Liver (tissue), 10 donors: ENCODE measurements at places on chromosomes 2 and 18.
A peak's percentile ranks its signal among the peaks of the same experiment; 100 is the strongest.

GRCh38 chr2:167640096-167640495 lies 607.3 kb downstream of the STK39 start:
- no peak for DNase-seq

GRCh38 chr2:75523313-75524275 lies 37.1 kb downstream of the EVA1A start:
- no peak for DNase-seq

DNA sequence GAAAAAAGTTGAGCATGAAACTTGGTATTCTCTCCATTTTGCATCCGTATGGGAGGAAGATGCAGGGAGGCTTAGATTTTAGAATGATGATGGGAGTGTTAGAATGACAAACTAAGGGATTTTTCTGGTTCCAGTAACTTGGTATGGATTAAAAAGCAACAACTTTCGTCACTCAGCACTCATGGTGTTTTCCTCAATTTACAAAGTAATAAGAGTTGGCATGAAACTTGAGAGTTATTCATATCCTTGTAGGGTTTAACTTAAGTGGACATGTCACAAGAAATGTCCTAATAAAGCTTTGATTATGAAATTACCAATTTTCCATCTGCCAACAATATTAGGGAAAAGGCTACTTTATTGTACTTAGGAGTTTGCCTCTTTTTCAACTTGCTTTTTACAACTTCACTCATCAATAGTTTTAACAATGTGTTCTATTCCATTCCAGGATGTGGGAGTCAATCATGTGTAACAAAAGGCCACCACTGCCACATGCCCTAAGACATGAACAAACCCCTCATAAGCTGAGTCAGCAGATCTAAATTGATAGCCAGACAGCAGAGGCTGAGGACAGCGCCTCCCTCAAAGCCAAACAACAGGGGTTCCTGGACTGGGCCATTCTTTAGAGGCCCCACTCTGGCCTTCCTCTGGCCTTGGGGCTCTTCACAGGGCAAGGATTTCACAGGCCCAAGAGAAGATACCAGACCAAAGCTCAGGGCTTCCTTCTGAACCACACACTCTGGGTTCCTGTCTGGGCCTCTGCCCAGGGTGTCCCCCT lies 265.8 kb downstream of the TNS1 start:
- no peak for DNase-seq

GRCh38 chr18:48452861-48453323 lies 43.7 kb upstream of the ZBTB7C start:
- no peak for DNase-seq

GRCh38 chr2:168180914-168181313 lies 66.5 kb downstream of the STK39 start:
- no peak for DNase-seq

DNA sequence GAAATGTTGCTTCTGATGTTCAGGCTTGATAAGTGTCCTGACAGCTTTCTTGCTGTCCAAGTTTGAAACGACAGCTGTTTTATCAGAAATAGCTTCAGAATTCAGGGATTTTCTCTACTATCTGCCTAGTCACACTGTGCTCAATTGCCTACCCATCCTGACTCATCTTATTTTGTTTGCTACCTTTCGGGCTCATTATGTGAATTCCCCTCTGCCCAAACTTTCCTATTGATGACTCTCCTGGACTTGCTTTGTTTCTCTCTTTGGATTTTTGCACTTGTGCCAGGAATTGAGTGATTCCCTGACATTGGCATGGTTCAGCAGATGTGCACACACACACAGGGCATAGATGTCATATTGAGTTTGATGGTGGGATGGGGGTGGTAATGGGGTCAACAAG lies 1052.6 kb upstream of the PIK3C3 start:
- DNase-seq: no peak

DNA sequence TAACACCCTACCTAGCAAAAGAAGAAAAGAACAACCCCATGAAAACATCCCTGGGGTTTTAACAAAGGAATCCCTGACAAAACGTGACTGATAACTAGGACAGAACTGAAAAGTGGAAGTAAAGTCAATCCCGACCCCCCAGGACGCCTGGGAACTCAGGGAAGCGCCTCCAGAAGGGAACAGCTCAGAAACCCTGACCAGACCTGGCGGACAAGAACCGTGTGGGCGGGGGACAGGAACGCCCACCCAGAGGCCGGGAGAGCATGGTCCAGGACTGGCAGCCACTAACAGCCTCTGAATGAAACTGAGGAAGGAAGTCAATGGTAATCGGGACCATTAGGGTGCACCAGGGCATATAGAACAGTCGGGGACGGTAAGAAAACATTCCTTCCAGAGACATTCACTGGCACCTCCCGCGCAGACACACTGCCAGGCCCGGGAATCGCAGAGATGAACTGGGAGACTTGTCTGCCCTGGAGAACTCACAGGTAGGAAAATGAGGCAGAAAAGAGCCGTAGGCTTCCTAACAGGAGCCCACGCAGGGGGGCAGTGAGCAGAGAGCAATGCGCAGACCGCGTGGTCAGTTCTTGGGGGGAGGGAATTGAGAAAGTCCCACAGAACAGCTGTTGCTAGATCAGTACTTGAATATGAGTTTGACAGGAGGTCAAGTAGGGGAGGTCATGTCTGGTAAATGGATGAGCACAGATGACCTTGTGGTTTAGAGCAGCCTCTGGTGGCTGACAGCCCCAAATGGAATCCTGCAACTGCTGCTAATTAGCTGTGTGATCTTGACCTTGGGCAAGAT lies 1.3 kb upstream of the TBC1D8 start:
- DNase-seq: no peak

- no peak for DNase-seq
Measured at GRCh38 chr2:100799686-100800085, 20.3 kb upstream of the NPAS2 start.

DNA sequence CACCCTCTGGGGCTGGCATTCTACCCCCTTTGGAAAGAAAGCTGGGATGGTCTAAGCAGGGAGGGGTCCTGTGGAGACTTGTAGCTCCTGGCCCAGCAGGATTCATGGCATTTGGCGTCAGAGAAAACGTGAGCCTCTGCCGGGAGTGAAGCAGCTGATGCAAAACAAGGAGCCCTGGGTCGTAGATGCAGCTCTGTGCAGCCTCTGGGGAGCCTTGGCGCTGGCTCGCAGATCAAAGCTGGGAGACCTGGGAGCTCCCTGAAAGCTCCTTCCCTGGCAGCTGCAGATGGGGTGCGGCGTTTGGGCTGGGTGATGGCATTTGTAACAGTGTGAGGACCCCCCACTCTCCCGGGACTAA lies 148.3 kb downstream of the KLHL29 start:
- no peak for DNase-seq

GRCh38 chr2:239871481-239872435 lies 153.4 kb downstream of the NDUFA10 start:
- peak; percentile 16 for DNase-seq

DNA sequence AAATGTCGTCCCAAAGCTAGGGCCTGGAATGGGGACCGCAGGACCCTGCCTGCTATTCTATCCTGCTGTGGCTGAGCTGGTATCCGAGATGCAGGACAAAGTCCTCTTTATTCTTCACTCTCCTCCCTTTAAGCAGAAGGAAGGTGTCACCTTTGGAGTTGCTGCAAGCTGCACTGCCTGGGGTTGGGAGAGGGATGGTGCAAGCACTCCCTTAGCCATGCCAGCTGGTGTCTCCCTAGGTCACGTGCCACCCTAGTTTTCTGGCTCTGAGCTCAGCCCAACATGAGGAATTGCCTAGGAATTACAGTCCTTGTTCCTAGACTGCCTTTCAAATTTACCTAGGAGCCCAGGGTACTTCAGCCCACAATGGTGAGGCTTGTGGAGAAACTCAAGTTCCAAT lies 21.4 kb upstream of the FAM228A start:
- no peak for DNase-seq

DNA sequence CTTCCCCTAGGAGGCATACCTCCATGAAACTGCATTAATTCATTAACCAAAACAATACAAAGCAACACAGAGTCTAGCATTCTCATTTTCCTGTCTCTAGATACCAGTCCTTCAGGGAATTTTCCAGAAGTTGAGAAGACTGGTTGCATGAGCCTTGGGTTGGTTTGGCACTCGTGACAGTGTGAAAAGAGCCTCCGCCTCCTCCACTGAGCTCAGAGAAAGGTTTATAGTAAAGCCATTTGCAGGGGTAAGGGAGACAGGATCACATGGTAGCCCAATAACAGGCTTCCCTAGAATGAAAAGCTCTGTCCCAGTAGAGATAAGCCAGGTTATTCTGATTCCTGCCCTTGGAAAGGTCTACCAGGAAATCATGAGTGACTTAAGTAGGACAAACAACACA lies 9.7 kb upstream of the TMEM247 start:
- no peak for DNase-seq

DNA sequence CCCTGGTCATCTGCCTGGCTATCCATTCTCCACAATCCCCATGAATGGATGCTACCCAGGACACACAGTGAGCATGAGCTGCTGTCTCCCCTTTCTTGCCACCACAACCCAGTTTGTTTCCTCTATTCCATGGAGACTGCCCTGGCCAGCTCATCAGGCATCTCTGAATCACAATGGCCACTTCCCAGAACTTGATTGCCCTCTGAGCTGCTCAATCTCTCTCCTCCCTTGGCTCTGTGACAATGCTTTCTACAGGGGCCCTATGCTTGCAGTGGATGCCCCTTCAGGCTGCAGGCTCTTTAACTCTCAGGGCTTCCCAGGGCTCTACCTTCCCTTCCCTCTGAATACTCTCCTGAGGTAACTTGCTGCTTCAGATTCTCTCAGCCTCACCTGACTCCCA lies 14.4 kb upstream of the SLC4A5 start:
- no peak for DNase-seq

DNA sequence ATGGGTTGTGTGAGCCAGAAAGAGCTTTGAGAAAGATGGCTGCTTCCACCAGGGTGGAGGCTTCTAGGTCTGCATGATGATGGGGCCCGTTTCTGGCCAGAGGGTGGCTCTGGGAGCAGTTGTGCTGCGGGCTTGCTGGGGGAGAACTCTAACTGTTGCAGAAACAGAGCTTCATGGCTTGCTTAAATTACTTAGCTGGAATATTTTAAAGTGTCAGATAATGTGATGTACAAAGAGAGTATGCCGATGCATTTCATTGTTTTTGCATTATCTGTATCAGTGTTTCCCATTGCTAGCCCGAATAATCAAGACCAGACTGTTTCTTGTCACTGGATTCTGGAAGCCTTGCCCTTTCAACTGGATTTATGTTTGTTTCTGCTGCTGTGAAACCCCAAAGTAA lies 6.3 kb upstream of the DRC1 start:
- no peak for DNase-seq

GRCh38 chr18:59239642-59240041 lies 19.7 kb downstream of the GRP start:
- DNase-seq: no peak

DNA sequence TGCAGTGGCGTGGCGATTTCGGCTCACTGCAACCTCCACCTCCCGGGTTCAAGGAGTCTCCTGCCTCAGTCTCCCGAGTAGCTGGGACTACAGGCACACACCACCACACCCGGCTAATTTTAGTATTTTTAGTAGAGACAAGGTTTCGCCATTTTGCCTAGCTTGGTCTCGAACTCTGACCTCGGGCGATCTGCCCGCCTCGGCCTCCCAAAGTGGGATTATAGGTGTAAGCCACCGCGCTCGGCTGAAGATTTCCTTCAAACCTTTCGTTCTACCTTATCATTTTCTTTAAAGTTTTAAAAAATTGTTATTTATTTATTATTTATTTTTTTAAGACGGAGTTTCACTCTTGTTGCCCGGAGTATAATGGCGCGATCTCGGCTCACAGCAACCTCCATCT lies 979 bp upstream of the WDR43 start:
- DNase-seq: no peak

DNA sequence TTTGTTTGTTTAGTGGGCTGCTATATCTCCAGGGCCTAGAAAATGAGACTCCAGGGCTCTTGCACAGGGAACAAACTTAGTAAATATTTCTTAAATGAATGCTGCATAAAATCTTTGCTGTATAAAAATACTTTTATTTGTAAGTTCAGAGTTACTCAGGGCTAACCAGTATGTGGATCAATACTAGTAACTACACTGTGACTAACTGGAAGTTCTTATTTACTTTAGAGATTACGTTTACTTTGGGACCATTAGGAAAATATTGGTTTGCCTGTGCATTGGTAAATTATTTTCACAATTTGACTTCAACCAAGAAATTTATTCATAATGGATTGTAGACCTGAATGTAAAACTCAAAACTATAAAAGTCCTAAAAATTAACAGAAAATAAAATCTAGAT lies 575.5 kb downstream of the RNF144A start:
- DNase-seq: no peak

- peak; percentile 84 for DNase-seq
Measured at GRCh38 chr2:176454893-176455815, 185.9 kb downstream of the MTX2 start.

GRCh38 chr2:82752396-82752795 lies 1706.7 kb downstream of the SUCLG1 start:
- DNase-seq: no peak

GRCh38 chr2:70920367-70920715 lies 15.4 kb upstream of the ATP6V1B1 start:
- no peak for DNase-seq

- DNase-seq: no peak
Measured at GRCh38 chr18:34222307-34223163, 2.2 kb downstream of the NOL4 start.

GRCh38 chr2:173898178-173898668 lies 67.0 kb downstream of the SP3 start:
- no peak for DNase-seq

DNA sequence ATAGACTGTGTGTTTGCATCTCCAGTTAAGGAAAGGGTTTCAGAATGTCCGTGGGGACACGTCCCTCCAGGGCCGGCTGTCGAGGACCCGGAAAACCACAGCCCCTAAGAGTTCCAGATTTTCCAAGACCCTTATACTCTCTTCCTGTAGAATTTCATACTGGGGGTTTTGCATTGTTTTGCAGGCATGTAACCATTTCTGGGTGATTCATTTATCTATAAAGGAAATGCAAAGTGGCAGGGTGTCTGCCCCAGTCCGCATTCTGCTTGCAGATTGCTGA lies 8.5 kb downstream of the SP9 start:
- DNase-seq: no peak

GRCh38 chr2:29066997-29067605 lies 7.2 kb downstream of the PCARE start:
- no peak for DNase-seq

DNA sequence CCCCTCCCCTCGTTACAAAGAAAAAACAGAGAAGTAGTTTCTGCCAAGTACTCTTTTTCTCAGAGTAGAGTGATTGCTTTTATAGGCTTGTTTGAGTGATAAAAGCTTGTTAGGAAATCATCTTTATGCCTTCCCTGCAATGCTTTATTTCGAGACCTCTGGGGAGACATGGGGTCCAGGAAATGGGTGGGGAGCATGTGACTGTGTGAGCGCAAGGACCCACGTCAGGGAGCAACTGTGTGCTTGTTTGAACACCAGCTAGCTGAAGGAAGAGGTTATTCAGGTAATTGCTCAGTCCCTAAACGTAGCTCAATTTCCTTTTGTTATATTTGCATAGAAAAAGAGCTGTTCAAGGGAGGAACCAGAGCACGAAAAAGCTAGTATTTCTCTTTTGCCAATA lies 187.3 kb downstream of the FAM210A start:
- DNase-seq: peak; percentile 10
